ENCODE measurements at places on chromosomes 5 and 9.

GRCh38 chr5:14824499-14824898 lies 47.1 kb downstream of the ANKH start:
- no peak for DNase-seq

GRCh38 chr5:176144508-176144907 lies 93.7 kb upstream of the SIMC1 start:
- no peak for DNase-seq

DNA sequence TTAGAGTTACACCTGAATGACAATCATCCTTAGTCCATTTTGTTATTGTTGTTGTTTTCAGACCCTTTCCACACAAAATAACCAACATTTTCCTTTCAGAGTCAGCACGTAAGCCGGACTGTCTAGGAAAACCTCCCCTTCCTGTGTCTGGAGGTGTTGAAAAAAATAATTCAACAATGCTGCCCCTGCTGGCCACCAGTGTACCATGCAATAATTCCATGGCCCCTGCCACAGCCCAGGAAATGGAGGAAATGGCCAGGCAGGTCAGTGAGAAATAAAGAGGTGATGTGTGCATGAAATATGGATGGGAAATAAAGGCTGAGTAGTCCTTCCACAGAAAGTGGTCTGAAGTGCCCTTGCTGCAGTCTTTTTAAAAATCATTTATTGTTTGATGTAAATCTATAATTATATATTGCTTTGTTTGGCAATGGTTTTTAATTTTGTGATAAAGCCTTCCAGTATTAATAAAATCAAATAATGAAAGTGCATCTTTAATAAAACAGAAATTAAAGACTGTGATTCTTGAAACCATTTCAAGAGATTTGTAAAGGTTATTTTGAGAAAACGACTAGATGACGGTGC lies 152.8 kb upstream of the PAPPA start:
- peak; percentile 47 for DNase-seq

DNA sequence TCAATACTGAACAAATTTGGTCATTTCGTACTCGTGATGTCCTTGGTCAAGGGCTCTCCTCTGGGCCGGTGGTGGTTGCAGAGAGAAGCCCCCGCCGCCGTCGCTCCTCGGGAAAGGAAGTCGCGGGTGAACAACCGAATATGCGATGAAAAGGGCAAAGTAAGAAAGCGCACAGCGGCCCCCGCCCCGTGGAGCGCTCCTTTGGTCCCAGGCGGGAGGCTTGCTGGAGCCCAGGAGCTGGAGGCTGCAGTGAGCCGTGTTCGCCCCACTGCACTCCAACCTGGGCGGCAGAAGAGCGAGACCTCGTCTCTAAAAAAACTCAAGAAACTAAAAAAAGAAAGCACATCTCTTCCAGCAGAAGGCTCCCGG lies 108.4 kb upstream of the LARP1 start:
- no peak for DNase-seq

DNA sequence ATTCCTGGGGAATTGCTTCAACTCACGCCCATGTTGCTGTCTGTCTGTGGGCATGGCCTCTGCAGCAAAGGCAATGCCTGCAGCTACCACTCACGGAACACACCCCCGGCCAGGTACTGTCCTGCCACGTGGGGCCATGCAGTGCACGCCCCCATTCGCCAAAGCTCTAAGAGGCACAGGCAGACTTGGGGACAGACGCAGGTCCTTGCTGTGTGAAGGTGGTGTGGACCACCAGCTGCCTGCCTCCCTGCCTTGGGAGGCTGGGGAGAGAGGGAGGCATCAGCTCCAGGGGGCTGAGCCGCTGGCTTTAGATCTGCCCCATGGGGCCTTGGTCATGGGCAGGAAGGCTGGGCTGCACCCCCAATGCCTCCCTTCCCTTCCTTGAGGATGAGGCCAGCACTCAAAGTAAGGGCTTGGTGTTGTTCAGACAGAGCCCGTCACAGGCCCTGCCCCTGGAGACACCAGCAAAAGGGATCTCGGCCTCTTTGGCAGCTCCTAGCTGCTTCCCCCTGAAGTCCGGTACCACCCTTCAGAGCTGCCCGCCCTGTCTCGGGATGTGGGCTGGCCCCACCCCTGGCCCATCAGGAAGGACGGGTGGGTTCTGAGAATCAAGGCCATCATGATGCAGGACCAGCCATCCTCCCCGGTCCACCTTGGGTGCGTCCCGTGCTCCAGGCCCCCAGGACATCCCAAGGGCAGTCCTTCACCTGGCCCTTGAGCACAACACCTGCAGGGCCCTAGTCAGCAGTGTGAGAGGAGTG lies 2.3 kb downstream of the GRIN1 start:
- DNase-seq: no peak

DNA sequence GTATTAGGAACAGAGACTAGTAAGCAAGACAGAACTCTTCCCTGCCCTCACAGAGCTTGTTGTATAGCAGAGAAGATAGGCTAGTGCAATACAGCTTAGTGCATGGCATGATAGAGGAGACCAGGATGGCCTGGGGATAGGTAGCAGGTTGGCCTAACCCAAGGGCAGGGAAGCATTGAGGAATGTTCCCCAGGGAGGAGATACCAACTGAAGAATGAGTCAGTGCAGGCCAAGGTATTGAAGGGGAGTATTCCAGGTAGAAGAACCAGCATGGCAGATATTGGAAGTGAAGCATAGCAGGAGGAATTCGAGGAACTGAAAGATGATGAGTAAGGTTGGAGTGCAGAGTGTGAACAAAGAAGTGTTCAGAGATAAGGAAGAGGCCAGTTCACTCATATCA lies 138.6 kb upstream of the DHFR start:
- DNase-seq: no peak

DNA sequence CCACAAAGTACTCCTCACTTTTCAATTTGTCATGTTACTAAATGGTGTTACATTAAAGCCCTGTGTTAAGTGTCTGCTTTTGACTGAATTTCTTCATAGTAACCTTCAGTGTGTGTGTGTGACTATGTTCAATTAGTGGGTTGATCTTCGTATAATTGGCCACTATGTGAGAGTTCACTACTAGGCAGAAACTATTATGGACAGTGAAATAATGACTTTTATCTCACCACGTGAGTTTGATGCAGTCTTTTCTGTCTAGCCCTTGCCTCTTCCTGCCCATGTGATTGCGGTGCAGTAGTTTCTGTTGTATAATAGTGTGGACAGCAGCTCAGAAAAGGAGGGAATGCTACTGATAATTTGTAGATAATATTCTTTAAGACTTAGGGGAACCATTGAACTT lies 1.8 kb upstream of the MAML1 start:
- DNase-seq: no peak

DNA sequence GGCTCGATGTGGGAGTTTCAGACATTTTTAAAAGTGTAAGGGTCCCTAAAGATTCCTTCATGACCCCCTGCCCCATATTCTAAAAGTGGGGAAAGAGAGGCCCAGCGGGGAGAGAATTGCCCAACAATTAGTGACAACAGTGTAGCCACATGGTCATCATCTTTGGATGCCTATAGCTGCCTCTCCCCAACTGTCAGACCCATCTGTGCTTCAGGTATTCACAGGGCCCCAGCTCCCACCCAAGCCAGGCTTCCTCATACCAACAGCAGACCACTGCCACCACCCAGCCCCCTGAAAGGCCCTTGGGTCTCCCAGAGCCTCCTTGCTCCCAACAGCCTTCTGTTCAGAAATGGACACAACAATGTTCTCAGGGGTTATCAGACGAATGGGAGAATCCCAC lies 4.1 kb downstream of the BICD2 start:
- no peak for DNase-seq

DNA sequence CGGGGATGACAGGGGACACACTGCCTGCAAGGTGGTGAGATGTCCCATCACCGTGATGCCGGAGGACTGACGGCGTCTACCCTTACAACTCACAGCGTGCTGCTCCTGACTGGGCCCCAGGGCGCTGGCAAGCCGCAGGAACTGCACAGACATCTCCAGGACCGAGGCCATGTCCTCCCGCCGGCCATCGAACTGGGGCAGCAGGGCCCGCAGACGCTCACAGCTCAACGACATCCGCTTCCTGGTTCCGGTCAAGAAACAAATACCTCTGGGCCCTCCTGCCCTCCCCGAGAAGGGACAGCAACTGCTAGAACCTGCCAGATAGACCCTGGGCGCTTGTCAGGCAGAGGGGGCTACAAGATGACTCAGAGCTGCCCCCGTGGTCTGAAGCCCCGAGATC lies 1.0 kb downstream of the SOHLH1 start:
- DNase-seq: no peak

DNA sequence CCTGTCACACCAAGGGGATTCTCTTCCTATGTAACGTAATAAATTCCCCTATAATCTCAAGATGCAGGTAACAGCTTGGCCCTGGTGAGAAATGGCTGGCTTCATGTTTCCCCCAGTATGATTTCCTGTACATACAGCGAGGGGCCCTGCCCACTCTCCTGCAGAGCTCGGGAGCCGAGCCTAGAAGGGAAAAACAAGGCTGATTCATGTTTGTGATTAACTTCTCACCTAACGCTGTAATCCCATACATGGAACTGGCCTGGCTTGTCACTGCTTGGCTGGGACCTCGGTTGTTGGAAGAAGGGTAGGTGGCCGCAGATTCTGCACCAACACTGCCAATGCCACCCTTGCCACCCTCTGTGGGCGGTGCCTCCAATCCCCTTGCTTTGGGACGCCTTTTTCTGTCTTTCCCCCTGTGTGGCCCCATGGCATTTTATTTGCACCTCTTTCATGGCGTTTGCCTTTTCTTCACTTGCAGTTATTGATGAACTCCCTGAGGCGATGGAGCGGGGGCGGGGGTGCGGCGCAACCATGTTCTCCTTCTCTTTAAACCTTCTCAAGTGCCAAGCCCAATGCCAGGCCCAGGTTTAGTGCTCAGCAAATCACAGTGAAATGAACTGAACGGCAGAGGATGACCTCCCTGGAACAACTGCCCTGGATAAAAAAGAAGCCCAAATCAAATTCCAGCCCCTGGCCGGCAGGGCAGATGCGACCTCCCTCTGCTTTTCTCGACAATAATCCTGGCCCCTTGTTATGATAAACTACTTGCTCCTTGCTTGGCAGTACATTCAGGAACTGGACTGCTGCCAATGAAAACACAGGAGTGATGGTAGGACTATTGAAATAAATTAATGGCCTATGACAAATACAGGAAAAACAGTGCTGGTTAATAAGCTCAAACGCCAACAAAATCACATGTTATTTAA lies 108.1 kb downstream of the TMEM174 start:
- DNase-seq: no peak

DNA sequence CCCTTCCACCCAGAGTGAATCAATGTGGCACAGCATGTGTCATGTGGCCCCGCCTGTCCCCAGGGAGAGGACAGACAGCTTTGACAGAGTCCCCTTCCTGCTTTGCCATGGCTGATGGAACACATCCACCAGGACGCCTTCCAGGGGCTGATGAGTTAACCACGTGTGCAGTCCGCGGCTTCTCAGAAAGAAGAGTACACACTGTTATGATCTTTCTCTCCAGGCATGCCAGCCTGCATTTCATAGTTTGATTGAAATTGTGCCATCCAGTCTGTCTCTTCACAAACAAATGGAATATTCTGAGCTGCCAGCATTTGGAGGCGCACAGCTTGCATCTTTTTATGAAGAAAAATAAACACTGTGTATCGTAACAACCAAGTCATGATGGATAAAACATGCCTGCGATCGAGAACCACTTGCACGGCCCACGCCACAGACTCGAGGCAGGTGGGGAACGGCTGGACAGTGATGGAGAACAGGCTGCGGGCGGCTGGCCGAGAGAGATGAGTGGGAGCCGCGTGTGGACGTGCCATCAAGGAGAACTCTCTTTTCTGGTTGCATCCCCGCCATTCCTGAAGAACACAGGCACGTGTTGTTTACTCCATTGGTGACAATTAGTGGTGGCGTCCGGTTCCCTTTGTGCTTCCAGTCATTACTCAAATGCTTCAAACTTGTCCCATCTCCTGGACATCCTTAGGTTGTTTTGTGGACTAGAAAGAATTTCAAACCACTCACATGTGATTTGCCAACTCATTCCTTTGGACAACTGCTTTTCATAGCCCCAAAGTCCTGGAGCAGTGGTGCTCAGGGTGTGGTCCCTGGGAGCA lies 220.2 kb downstream of the AGTPBP1 start:
- no peak for DNase-seq

GRCh38 chr9:19446361-19446861 lies 37.6 kb downstream of the ACER2 start:
- peak; percentile 46 for DNase-seq

- DNase-seq: no peak
Measured at GRCh38 chr5:142720641-142721271, 34.9 kb upstream of the FGF1 start.

GRCh38 chr5:55917402-55918086 lies 66.4 kb downstream of the IL31RA start:
- no peak for DNase-seq

- no peak for DNase-seq
Measured at GRCh38 chr9:130998597-130999244, 10.3 kb upstream of the LAMC3 start.

- no peak for DNase-seq
Measured at GRCh38 chr5:83914662-83915418, 194.2 kb upstream of the HAPLN1 start.

DNA sequence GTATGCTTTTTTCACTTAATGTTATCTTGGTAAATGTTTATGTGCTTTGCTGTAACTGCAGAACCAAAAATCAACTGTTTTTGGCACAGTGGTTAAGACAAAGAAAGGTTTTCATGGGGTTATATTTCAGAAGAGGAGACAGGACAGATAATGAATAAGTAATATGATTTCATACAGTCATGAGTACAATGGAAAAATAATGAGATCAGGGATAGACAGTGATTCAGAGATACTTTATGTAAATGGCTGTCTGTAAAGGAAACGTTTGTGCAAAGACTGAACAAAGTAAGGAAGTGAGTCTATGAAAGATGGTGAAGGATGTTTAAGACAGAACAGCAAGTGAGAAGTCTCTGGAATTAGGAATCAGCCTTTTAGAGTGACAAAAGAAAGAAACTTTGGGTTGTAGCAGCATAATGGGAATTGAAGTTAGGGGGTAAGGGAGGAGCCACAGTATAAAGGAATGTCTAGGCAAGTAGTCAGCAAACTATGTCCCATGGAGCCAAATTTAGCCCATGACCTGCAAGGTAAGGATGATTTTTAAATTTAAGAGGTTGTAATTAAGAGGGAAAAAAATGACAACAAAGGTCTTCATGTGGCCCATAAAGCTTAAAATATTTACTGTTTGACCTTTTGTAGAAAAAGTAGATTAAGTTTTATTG lies 55.0 kb downstream of the TNPO1 start:
- DNase-seq: no peak

GRCh38 chr5:104513121-104513602 lies 950.6 kb upstream of the NUDT12 start:
- DNase-seq: no peak

DNA sequence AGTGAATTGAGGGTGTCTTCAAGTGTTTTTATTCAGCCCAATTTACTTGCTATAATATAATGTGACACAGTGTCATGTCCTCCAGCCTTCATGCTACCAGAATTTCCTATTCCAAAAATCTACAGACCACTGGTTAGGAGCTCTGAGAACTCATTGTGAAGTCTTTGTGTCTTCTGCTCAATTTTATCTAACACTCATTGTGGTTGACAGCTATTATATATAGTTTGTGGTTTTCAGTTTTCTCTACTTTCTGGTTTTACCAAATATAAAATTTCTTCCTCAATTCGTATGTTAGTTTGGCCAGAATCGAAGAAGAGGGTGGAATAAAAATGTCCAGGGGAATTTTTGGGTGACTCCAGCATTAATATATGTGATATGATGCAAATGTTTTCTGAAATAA lies 509.3 kb upstream of the NUDT12 start:
- no peak for DNase-seq

Data from WTC11 (cell line).